ENCODE measurements at places on chromosomes 3 and 15.

DNA sequence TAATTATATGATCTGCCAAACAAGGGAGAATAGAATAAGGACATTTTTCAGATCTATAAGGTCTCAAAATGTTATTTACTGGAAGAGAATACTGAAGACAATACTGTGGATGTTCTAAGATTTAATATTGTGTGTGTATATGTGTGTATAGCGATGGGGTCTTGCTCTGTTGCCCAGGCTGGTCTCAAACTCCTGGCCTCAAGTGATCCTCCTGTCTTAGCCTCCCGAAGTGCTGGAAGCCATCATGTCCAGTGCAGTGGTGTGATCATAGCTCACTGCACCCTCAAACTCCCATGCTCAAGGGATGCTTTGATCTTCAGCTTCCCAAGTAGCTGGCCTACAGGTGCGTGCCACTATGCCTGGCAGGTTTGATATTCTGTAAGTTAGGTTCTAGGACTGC, 91.3 kb downstream of the NBEAL2 start:
- DNase-seq, result no peak

DNA sequence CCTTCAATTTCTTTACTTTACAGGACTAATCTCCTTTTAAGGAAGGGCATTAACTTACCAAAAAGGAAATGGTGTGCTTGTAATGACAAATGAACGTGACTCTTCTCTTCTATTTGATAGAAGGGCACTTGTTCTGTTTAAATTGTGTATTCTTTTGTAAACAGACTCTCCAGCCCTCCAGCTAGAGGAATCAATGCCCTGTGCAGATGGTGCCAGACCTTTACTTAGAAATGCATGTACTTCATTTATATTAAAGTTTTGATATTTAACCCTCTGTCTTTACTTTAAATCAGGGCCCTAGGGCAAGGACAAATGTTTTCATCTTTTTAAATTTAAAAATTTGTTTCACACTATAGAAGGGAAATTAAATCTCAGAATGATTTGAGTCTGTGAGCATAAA, 355.1 kb downstream of the GBE1 start:
- DNase-seq, result no peak

- DNase-seq, result no peak
These were observed 20.9 kb downstream of the SMAD6 start for GRCh38 chr15:66722757-66723540.

GRCh38 chr3:46372492-46373359, 2.0 kb downstream of the CCR5 start:
- DNase-seq, result no peak

DNA sequence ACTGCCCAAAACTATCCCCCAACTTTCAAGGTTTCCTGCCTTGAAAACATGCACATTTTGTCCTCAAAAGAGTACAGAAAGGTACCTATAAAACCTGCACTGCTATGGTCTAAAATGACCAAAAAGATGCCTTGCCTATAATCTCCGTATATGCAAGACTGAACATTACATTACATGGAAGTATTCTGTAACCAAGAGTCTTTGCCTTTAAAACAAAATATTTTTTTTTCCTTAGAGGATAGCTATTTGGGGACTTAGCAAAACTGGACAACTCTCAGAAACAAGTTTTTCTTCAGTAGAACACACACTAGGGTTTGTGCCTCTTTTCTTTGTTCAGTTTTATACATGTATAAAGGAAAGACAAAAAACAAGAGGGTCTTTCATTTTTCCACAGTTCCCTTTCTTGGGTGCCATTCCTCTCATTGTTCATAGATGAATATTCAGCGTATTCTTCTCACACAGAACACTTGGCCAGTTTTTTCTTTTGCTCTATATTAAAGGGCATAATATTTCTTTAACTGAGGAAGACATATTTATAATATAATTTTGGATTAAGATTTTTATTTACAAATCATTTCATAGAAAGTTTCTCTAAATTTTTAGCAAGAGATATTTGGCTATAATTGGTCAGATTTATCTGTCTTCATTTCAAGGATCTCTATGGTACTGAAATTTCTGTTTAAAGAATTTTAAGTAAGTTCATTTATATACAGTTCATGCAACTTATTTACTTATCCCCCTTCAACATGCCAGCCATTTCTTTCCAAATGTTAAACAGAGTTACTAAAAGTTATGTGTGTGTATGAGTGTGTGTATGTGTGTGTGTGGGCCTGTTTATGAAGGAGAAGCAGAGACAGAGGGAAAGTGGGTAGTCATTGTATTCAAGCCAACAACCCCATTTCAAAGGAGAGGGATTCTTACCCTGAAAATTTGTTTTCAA, 142.6 kb downstream of the ZBTB20 start:
- no peak for DNase-seq

GRCh38 chr3:72675243-72675642, 173.0 kb downstream of the SHQ1 start:
- DNase-seq, result no peak

DNA sequence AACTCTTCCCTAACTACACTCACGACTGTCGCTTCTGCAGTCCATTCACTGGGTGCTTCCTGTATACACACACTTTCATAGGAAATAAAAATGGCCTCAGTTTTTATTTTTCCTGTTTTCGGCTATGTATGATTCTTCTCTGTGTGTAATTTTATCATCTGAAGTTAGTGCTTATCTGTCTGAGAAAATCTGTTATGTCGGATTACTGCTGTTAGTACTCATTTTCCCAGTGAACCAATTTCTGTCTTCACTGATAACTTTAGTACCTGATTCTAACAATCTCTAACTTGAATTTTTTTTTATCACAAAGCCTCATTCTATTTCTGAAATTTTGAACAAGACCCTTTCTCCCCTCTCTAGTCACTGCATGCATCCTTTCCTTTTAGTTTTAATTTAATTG, 20.9 kb downstream of the RAB5A start:
- no peak for DNase-seq

GRCh38 chr15:64792282-64792681, 16.9 kb upstream of the RBPMS2 start:
- no peak for DNase-seq

DNA sequence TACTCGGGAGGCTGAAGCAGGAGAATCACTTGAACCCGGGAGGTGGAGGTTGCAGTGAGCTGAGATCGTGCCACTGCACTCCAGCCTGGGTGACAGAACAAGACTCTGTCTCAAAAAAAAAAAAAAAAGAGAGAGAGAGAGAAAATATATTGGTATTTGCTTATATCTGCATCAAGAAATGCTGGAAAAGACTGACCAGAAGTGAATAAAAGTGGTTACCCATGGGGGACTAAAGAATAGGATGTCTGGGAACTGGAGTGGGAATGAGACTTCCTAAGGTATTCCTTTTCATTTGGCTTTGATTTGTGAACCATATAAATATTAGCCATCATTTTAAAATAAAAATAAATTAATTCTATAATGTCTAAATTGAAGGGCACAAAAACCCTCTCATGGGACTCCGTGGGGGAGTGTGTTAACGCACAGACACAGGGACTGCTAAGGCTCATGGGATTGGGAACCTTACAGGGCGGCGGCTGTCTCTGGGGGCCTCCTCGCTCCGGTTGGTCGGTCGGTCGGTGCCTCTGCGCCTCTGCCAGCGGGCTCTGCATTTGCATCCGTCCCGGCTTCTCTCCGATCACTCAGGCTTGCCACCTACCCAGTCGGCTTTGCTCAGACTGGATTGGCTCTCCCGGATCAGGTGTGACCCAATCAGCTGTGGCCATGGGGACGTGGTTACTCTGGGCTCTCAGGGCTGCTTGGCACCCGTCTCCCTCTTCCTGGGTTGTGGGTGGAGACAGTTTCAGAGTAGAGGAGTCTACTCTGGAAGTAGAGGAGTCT, 12.7 kb upstream of the TSPAN3 start:
- peak; percentile 17 for DNase-seq

GRCh38 chr3:48157950-48158376, 30.3 kb downstream of the CDC25A start:
- DNase-seq, result peak; percentile 18

- peak; percentile 13 for DNase-seq
These were observed 519 bp downstream of the ABHD6 start for GRCh38 chr3:58237941-58238681.

DNA sequence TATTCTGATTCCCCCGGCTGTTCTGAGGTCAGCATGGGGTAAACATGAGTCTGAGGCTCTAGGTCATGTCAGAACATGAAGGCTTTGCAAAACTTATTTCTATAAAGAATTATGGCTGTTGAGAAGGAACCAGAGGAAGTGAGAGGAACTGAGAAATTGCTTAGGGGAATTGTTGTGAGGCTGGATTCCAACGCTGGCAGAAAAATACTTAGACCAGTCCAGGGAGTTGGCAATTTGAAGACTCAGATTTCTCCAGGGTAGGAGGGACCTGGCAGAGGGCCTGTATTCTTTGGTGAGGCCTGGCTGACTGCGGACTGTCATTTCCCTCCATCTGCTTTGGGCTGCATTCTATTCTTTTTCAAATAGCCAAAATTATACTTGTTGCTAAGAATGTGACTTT, 155.5 kb downstream of the PLD1 start:
- no peak for DNase-seq

GRCh38 chr3:52193065-52193464, 4.9 kb upstream of the ALAS1 start:
- no peak for DNase-seq

- DNase-seq, result no peak
These were observed 264.8 kb downstream of the ROBO2 start for GRCh38 chr3:77304700-77305021.

DNA sequence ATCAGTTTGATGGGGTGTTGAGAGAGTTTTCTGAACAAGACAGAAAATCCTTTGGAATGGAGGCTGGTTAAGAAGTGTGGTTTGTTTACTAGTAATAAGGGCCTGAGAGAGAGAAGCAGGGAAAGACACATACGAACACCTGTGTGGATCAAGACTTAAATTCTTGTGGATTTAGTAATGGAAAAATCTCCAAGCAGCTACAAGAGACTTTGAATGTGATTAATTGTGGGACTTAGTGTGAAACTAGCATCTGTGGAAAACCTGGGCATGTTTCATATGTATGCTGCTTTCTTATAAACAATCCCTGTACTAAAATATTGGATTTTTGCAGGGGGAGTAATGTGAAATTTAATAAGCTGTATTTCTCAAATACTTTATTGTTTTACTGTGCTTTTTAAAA, 399.1 kb downstream of the SI start:
- DNase-seq, result no peak

DNA sequence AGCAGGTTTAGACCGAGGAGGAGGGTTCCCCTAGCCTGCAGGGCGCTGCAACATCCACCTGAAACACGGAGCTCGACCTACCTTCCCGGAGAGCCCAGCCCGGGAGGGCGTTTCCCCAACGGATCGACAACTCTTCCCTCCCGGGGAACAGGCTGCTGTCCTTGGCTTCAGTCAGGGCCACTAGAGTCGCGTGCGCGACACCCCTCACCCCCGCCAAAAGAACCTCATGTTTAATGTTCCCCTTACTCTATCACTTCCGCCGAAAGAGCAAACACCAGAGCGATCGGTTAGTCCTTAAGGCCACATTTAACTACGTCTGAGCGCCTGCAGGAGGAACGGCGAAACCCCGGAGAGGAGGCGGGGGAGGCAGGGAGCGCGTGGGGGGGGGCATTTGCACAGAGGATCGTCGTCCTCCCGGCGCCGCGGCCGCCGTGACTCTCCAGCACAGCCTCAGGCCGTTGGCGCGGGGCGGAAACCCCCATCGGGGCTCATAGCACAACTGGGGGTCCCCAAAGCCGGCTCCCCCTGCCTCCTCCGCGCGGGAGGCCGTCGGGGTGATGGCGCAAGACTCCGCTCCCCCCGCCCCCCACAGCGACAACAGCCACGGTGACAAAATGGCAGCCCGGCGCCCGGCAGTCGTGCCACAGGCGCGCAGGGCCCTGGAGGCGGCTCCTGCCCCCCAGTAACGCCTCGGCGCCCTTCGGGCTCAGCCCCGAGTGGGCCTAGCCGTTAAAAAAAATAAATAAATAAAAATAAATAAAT, 3.2 kb downstream of the ANP32A start:
- DNase-seq, result peak; percentile 57

- no peak for DNase-seq
These were observed 192.6 kb downstream of the PDZRN3 start for GRCh38 chr3:73432023-73432705.

GRCh38 chr3:50652709-50653108, 22.0 kb upstream of the DOCK3 start:
- DNase-seq, result no peak

GRCh38 chr3:98782824-98783500, 19.8 kb downstream of the ST3GAL6 start:
- DNase-seq, result no peak

DNA sequence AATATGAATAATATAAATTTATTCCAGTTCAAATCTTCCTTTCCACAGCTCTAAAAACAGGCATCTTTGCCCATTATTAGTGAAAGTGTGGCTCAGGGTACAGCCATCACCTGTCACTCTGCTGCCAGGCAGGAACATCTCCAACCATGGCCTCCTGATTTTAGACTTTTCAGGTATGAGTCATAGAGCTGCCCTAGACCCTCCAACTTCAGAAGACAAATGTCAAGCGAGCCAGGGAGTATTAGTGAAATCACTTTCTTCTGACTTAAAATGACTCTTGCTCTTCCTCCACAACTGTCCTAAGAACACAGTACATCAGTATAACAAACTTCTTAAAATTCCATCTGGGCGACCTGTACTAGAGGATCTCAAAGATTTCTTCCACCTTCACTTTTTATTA, 78.1 kb upstream of the AKAP13 start:
- no peak for DNase-seq

DNA sequence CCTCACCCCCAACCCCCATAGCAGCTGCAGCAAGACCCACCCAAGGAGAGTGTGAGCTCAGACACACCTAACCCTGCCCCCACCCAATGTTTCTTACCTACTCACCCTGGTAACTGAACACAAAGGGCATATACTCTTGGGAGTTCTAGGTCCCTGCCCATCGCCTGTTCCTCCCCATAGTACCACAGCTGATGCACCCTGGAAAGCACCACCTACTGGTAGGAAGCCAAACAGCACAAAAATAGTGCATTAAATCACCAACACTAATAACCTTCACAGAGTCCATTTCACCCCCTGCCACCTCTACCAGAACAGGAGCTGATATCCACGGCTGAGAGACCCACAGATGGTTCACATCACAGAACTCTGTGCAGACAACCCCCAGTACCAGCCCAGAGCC, 245.2 kb downstream of the EFHB start:
- DNase-seq, result no peak

- DNase-seq, result no peak
These were observed 233.3 kb downstream of the TIGIT start for GRCh38 chr3:114527036-114527644.

- no peak for DNase-seq
These were observed 801 bp upstream of the NGRN start for GRCh38 chr15:90264671-90265070.

GRCh38 chr3:73626106-73626505, 1.4 kb upstream of the PDZRN3 start:
- no peak for DNase-seq

- DNase-seq, result no peak
These were observed 167.0 kb upstream of the ANKRD28 start for GRCh38 chr3:15964605-15965442.

- no peak for DNase-seq
These were observed 53.1 kb upstream of the ADAMTS17 start for GRCh38 chr15:100394736-100395440.

DNA sequence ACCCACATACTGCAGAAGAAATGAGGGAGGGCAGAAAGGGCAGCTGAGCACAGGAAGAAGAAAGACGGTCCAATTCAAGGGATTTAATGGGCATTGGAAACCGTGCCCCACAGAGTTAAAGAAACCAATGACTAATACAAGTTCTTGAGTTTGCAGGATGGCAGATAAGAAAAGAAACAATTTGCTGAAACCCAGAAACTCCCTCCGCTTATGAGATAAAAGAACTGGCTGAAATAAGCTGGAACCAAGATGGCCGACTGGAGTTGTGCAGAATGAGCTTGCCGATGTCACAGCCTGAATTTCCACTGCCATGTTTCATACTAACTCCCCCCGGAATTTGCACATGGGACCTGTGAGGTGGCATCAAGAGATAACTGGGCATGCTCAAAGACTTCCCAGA, 47.1 kb downstream of the SCAP start:
- DNase-seq, result no peak

All from stimulated activated CD8-positive, alpha-beta memory T cell treated with anti-CD3 and anti-CD28 coated beads, Interleukin-15, amount 100 ng/mL, for 4 hours (primary cell).